ENCODE measurements at places on chromosomes 12 and 14. TPM values are rescaled to one million over a fixed set of nuclear protein-coding genes. Genes with fewer than 3 reads are reported as not detected.

DNA sequence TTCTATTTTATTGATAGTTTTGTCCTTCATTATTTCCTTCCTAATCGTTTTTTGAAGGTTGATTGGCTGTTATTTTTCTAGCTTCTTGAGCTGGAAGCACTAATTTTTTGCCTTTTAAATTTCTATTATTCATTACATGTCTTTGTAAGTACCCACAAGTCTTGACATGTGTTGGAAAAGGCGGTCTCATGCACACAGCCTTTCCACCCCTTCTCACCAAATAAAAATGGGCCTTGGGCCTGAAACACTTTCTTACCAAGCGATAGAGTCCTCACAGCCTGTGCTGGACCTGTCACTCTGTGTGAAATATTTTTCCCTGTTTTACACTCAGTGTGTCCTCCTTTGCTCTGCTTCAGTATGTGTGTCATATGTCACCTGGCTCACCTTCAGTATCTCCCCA is 9.9 kb downstream of the ETNK1 start:
- H3K4me1 ChIP-seq: peaks cover 53% of the 10 kb centered on the region
- peaks cover 43% of the 10 kb centered on the region for H3K36me3 ChIP-seq
- no peak overlapping the region for H3K4me3 ChIP-seq
- no peaks in the 10 kb centered on the region for H3K27me3 ChIP-seq
- DNase-seq: no peak
- H3K27ac ChIP-seq: no peak overlapping the region

GRCh38 chr14:50999726-51000125 is 55.4 kb upstream of the PYGL start:
- H3K4me1 ChIP-seq: no peaks in the 10 kb centered on the region
- no peaks in the 10 kb centered on the region for H3K36me3 ChIP-seq
- H3K4me3 ChIP-seq: no peak overlapping the region
- DNase-seq: no peak
- H3K27me3 ChIP-seq: peaks cover 2% of the 10 kb centered on the region
- no peak overlapping the region for H3K27ac ChIP-seq

DNA sequence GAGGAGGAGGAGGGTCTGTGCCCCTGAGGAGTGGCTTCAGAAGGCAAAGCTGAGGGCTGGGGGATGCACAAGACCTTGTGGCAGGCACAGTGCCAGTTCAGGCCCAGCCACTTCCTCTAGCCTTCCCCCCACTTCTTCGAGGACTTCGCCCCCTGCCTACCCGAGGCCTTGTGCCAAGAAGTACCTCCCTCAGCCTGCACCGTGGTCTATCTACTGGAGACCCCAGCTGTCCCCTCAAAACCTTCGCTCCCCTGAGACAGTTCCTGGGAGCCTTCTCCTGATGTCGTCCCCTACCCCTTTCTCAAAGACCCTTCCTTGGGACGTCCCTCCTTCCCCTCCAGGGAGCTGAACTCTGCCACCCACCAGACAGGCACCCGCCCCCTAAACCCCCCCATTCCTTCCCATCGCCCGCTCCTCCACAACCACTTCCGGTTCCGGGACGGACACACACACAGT is 604 bp downstream of the ZNF384 start:
- H3K36me3 ChIP-seq: peaks cover 36% of the 10 kb centered on the region
- H3K4me1 ChIP-seq: peaks cover 52% of the 10 kb centered on the region
- H3K27me3 ChIP-seq: no peaks in the 10 kb centered on the region
- DNase-seq: no peak
- H3K27ac ChIP-seq: peak overlapping the region; percentile 96

GRCh38 chr14:57864659-57865058 is 1.2 kb downstream of the SLC35F4 start:
- no peaks in the 10 kb centered on the region for H3K4me1 ChIP-seq
- no peak overlapping the region for H3K4me3 ChIP-seq
- H3K36me3 ChIP-seq: no peaks in the 10 kb centered on the region
- no peak for DNase-seq
- no peak overlapping the region for H3K27ac ChIP-seq

Gene GRIP1
- 0.54 TPM for total RNA-seq

Measured in activated B cell treated with CpG ODN at 0.5 μM for 24 hours (primary cell).